ENCODE measurements at places on chromosomes 3 and 15.

DNA sequence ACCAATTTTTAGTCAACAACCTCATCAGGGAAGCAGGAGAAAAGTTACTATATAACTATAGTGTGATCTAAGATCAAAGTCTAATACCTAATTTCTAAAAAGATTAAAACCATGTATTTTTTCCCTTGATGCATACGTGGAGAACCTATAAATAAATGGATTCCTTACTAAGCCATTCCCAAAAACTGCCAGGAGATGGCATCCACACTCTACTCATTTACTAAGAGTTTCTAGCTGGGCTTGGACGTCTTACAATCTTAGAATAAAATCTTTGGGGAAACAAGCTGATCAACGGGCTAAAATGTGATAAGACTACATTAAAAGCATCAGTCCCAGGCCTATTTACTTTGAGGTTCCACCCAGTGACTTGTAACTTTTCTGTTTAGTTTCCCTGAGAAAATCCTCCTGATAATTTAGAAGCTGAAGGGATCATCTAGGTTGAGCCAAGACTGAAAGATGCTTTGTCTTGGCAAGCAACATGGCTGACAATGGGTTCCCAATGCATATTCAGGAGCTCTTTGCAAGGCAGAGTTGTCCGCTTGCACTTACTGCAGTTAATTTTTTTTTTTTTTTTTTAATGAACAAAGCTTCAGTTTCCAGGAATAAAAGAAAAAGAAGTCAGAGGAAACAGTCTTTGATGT is 85.5 kb upstream of the FGF12 start:
- no peak for DNase-seq

DNA sequence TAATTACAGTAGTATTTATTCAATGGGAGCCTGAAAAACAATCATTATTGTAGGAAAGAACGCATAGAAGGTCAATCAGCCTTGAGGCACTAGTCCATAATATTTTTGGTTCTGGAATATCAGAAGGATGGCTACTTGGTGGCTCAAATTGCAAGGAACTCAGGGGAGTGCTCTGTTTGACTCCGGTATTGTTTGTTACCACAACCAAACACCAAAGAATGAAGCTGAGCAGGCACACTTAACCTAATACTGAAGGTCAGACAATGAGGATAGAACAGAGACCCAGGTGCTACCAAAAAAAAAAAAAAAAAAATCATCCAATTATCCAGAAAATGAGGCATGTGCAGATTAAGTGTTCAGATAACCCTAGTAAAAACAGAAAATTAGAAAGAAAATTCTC is 11.1 kb upstream of the SATB1 start:
- DNase-seq: no peak

DNA sequence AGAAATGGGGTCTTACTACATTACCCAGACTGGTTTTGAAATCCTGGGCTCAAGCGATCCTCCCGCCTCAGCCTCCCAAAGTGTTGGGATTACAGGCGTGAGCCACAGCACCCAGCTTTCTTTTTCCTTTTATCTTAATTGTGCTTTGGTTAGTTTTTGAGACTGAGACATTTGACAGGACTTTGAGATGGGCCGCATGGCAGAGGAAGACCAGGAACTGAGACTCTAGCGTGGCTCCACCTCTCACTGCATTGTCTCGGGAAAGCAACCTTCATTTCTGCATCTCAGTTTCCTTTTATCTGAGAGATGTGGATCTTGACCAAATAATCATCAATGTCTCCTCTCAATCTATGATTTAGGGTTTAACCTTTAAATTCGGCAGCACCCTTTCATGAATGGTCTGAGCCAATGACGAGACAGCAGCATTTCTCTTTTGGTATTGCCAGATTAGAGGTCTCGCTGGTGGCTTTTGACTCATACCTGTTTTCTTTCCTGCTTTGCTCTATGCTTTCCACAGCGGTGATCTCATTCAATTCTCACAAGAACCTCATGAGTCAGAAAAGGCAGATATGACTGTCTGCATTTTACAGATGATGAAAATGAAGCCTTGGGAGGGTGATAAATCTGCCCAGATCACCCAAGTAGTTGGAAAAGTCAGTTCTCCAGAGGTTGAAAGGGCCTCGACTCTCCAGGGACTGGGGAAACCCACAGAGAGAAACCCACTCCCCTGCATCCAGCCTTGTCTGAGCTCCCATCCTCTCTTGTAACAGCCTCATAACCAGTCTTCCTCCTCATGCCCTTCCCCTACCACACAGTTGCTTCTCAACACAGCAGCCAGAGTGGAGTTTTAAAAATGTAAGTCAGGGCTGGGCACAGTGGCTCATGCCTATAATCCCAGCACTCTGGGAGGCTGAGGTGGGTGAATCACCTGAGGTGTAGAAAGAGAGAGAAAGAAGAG is 84.8 kb upstream of the FOXB1 start:
- peak; percentile 24 for DNase-seq

DNA sequence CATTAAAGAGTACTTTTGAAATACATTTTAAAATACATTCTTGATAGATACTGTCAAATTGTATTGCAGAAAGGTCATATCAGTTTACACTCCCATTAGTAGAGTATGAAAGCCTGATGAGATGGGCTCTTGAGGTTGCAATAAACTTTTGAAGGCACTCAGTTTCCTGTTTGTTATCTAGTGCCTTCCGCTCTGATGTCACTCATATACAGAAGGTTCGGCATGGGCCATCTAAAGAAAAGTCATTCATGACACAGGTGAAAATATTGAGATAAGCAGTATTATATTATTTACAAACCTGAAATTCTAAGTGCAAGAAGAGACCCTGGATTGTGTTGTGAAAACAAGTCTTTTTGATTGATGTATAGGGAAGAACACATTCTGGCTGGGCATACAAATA is 36.5 kb upstream of the DENND4A start:
- no peak for DNase-seq

DNA sequence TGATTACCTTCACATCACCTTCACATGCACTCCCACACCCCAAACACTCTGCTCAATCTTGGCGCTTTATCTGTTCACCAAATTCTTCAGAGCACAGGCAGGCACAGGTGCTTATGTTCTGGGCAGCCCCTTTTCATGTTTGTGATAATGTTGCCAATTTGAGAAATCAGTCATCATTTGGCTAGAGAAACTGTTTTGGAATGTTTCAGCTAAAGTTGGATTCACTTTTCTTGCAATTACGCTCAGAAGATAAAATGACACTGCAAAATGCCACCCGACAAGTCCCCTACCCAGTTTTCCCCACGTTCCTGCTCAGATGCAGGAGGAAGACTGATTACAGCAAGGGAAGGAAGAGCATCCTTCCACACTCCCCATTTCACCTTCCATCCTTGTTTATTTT is 192.9 kb upstream of the LRRN1 start:
- DNase-seq: no peak

- no peak for DNase-seq
These were observed 90.1 kb downstream of the CHST2 start for GRCh38 chr3:143209715-143210059.

GRCh38 chr15:58608711-58609110 is 140.8 kb downstream of the ADAM10 start:
- no peak for DNase-seq

DNA sequence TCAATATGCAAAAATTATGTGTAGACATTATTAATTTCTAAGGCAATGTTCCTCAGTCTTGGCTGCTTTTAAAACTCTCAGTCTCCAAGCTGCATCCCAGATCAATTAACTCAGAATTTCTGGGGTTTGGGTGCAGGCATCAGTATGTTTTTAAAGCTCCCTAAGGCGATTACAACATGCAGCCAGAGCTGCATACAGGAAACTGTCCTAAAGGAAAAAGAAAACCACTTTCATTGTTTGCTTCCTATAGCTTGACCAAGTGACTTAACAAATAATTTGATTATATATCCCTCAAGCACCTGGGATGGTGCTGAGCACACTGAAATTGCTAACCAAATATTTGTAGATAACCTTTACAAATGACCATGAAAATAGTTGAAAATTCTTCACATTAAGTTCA is 194.7 kb downstream of the DTWD1 start:
- DNase-seq: no peak

DNA sequence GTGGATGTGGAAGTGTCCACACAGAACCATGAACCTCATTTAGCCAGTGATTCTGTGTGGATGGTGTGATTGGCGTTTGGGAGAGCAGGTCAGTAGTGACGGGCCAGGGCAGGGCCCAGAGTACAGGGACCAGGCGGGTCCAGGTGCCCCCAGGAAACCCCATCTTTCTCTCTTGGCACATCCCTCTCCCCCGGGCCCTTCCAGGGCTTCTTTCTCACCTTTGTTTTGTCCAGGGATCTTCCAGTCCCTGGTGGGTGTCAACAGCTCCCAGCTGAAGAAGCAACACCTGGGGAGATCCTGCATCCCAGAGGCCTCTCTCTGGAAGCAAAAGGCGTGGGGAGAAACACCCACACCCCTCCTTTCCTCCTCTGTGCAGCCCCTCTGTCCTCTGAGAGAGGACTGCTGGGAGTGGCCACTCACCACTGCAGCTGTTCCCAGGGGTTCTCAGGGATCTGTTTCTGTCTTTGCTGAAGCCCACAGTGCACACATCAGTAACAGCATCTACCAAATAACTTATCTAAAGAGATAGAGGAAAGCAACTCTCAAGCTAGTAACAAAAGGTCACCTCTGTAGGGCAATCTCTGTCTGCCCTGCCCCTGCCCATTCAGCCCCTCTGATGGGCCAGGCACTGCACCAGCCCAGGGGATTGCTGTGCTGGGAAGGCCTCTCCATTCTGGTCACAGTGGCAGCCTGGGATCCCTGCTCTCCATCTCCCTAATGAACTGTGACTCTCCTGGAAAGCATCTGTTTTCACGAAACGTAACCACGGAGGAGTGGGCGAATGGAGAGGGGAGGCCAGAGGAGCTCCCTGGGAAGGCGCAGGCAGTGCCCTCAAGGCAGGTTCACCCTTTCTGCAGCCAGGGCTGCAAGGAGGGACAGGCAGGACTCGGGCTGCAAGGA is 98.3 kb upstream of the ALDH1A3 start:
- no peak for DNase-seq

- DNase-seq: no peak
These were observed 24.4 kb downstream of the ISG20 start for GRCh38 chr15:88663141-88663621.

All from stimulated activated CD4-positive, alpha-beta T cell treated with anti-CD3 and anti-CD28 coated beads, Interleukin-4, amount 100 ng/mL, for 4 hours (primary cell).